ENCODE measurements at places on chromosomes 13 and 19.
A peak's percentile ranks its signal among the peaks of the same experiment; 100 is the strongest.

DNA sequence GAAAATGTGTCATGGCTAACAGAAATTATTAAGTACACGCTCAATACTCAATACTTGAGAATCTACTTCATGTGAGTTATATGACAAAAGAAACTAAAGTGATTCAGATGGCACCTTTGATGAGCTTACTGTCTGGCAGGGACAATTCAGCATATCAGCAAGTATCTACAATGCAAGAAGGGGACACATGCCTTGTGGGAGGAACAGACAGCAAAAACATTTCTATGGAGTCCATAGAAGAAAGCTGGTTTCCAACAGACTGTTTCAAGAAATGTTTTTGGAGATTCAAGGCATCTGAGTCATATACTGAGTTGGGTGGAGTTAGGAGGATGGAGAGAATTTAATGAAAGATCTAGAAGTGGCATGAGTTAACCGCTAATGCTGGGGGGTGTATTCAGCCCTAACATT is 54.7 kb downstream of the MBNL2 start:
- no peak for DNase-seq

DNA sequence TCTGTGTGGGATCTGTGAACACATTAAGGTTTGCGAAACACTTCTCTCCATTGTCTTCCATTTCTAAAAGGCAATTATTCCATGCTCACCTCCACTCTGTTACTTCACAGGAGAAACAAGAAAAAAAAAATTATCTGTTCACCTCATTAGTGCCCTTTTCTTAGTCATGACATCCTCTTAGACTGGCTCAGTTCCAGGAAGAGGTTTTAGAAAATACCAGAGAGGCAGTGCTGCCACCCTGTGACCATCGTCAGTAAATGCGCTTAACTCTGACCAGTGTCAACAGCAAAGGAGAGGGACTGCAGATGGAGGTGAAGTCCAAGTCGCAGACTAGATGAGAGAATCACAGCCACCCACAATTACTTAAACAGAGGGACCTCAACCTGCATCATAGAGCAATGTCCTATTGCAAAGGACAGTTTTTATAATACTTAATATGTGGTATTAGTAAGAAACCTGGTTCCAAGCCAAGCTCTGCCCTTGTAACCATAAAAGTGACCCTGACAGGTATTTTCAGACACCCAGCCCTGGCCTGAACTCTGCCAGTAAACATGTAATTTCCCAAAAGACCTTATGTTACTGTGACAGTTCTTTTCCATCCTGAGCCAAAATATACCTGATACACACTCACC is 19.4 kb downstream of the CEACAM21 start:
- peak; percentile 41 for DNase-seq

- DNase-seq, result no peak
Observed at GRCh38 chr19:33809960-33810359, 13.3 kb downstream of the KCTD15 start.

DNA sequence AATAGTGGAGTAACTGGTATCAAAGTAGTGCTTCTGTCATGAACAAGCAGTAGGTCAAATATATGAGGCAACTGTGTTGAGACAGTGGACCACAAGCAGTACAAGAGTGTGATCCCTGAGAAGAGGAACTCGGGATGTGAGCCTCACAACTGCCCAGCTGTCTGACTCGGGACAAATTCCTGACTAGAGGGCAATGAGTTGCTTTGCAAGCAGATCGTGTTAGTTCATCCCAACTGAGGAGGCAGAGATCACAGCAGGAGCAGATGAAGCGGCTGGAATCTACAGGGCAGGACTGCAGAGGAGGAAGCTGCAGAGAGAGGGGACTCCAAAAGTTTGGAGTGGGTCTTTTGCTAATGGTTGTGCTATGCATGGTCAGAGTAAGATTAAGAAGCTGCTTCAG is 741.1 kb downstream of the DIAPH3 start:
- DNase-seq, result no peak

- no peak for DNase-seq
Observed at GRCh38 chr19:54422136-54422535, 6.9 kb downstream of the TTYH1 start.

GRCh38 chr19:45139286-45140143 is 21.3 kb downstream of the NKPD1 start:
- DNase-seq, result no peak

DNA sequence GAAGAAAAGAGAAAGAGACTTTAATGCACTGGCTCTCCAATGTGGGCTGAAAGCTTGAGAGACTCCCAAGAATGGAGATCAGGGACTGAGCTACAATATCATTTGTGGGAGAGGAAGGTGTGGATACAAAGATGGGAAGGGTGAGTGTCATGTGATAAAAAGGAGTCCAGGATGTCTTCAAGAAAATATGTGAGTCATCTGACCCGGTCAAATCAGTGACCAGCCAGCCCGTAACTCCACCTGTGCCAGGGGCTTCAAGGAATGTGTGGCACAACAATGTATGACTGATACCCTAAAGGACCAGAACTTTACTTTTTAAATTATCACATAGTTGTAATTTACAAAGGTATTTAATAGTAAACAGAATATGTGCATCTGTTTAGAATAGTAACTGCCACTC is 97.2 kb downstream of the DOCK9 start:
- no peak for DNase-seq

DNA sequence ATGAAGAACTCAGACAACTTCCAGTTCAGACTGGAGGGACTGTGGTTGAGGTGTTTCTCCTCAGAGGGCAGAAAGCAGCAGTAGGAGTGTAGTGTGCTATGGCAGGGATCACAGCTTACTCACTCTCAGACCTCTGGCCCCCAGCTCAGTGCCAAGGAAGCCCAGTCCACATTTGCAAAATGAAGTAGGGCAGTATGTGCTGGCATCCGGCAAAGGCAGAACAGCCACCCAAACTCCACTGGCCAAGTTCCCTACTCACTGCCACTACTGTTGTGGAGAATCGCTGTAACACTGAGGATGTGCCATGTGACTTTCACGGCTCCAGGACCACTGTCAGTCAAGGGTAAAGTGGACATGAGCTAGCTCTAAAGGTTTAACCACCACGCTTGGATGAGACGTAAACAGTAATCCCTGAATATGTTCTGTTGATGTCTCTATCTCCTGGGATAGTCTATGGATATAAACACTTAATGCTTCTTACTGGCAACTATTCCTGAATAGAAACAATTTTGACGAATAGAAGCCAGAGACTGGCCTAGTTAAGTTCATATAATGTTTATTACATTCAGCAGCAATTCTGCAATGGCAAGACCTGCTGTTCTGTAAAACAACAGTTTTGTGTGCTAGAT is 67.0 kb upstream of the SLC15A1 start:
- no peak for DNase-seq

GRCh38 chr13:20401531-20401930 is 124.1 kb downstream of the CRYL1 start:
- DNase-seq, result no peak

DNA sequence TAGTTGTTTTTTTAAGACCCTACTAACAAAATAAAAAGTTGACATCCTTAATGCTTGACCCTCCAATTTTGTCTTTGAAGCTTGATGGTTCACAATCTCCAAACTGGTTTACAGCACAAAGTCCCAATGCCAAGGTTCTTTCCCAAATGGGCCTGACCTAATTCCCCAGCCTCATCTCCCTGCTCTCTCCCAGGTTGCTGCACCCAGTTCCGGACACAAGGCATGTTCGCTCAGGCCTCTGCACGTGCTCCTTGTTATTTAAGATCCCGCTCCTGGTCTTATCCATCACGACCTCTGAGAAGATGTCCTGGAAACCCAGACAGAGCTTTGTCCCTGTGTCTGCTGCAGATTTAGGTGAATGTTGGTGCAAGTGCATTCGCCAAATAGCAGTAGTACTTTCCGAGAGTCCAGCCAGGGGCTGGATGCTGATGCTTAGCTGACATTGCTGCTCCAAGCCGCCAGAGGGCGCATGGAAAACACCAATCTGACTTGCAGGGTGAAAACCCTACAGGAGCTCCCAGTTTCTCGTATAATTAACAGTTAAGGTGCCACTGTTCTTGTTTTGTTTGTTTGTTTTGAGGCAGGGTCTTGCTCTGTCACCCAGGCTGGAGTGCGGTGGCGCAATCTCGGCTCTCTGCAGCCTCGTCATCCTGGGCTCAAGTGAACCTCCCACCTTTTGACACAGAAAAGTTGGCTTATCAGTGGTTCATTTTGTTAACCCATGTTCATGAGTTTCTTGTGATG is 18.5 kb downstream of the LYPD3 start:
- peak; percentile 35 for DNase-seq

- peak; percentile 31 for DNase-seq
Observed at GRCh38 chr13:79227418-79227817, 178.6 kb downstream of the RBM26 start.

GRCh38 chr19:43552616-43553015 is 19.6 kb downstream of the ZNF575 start:
- no peak for DNase-seq

DNA sequence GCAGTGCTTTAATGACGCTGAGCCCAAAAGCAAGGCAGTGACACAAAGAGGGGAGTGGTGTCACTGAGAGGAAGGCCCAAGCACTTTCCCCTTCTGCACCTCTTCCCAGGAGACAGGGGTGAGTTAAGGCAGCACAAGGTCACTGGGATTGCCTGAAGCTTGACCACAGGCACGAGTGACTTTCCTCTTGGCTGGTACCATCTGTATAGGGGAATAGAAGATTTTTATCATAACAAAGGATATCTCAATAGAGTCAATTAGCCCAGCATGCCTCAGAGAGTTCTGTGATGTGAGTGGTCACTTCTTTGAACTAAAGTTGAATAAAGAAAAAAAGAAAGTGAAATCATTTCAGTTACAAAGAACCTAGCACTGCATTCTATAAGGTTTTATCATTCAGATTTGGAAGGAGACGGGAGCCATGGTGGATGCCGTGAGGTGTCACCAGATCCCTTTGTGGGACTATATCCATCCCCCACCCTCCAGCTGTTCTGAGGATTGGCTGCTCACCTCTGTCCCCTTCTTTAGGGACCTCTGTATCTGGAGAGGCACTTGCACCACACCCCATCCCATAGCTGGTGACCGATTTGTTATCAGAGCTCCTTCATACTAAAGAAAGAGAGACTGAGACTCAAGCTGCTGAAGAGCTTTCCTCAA is 291.2 kb downstream of the DCT start:
- DNase-seq, result no peak

- DNase-seq, result no peak
Observed at GRCh38 chr19:573519-573825, 1.1 kb downstream of the BSG start.

DNA sequence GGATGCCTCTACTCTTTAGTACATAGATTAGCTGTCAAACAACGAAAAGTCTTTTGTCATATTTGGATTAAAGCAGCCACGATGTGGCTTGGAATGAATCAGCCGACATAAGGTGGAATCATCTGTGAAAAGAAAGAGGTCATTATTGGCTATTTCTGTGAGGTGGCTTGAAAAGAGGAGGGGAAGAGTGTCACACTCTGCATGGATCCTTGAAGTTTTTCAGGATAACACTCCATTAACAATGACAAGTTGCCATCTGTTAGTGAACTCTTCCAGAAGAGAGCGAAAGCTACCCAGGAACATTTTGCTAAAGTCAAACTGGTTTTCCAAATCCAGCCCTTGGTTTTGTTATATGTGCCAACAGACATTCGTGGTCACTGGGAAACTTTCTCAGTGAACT is 1604.8 kb downstream of the OLFM4 start:
- no peak for DNase-seq

- no peak for DNase-seq
Observed at GRCh38 chr19:9953802-9954542, 17.7 kb upstream of the OLFM2 start.

- DNase-seq, result no peak
Observed at GRCh38 chr13:111844222-111844671, 222.7 kb upstream of the SOX1 start.

DNA sequence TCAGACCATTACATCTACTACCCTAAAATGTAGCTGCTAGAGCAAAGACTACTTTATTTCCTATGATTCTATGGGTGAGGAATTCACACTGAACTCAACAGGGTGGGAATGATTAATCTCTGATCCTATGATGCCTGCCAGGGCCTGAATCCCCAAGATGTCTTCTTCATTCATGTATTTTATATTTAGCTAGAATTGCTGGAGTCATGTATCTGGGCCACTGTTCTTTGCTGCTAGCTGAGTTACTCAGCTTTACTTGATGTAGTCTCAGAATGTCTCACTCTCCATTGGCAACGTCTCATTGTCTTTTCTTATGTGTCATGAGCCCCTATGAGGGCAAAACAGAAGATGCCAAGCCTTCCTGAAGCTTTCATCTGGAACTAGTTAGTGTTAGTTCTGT is 21.1 kb downstream of the ZNF582 start:
- DNase-seq, result no peak

DNA sequence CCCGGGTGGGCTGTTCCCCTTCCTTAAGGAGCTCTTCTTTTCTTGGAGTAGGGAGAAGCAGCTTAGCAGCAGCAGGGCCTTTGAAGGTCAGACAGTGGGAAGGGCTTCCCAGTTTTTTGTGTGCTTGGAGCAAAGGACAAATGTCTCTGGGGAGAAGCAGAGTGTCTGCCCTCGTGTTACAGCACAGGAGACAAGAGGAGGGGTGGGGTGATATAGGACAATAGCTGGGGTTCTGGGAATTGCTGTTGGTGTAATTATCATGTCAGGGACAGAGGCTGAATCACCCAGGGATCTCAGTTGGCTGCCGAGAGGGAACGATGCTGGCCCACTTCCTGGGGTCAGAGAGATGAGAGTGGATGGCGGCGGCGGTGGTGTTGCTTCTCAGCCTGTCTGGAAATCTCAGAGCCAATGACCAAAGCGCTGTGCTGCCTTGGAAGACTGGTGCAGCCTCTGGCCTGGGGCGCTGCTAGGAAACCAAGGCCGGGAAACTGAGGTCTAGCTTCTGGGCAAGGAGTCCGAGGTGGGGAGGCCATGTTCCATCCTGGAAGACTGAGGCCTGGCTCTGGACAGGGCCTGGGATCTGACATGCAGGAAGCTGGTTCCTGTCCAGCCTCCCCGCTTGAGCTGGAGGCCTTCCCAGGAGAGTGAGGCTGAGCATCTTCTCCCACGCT is 1.2 kb downstream of the INAFM1 start:
- no peak for DNase-seq

GRCh38 chr13:78841358-78841963 is 182.5 kb upstream of the OBI1 start:
- DNase-seq, result peak; percentile 93

- peak; percentile 70 for DNase-seq
Observed at GRCh38 chr19:4474514-4475022, 2.5 kb downstream of the HDGFL2 start.
